Hematopoietic multipotent progenitor cell treated with erythropoietin and hydrocortisone succinate and interleukin-3 and kit ligand, for 17 days (in vitro differentiated cells): ENCODE measurements at places on chromosomes 16 and 17.

GRCh38 chr16:69595127-69596036, 29.6 kb downstream of the NFAT5 start:
- DNase-seq = no peak

DNA sequence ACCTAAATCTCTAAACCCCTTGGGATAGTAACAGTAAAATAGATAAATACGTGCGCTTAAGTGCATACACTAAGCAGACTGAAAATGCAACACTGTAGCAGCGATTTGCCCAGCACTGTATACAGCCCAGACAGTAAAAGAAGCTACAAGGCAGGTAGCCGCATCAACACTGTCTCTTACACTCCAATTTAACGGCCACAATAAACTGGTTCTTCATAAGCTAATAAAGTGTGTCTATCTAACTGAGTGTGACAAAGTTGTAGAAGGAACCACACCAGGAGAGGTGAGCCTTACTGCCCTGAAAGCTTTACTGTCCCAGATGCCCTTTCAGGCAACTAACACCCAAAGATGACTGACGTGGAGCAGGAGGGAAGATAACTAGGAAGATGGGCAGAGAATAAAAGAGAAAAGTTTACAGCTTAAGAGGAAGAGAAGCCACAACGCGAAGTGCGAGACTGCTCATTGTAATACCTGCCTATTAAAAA, 847 bp downstream of the ZDHHC7 start:
- DNase-seq = peak; percentile 48

DNA sequence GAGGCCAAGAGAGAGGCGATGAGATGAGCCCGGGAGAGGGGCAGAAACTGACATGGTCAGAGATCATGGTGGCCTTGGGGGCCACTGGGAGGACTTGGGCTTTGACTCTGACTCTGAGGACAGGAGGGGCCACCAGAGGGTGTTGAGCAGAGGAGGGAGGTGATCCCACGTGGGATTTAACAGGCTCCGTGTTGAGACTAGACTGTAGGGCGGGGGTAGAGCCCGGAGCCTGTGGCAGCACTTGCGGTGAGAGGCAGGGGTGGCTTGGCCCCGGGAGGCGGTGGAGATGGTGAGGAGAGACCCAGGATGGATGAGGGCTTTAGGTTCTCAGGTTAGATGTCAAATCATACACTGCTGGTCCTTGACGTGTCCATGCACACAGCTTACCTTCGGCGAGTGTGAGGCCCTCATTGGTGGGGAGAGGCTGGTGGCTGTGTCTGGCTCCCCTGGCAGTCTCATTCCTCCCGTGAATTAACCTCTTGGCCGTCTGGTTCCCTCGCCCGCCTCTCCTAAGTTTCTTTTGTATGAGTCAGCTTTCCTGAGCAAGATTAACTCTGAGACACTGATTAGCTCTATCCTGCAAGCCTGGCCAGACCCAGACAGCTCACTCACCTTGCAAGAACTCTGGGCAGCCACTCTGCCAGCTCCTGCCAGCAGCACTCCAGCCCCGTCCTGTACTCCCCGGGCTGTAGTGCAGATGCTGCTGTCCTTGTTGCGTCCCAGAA, 39.7 kb downstream of the VPS35L start:
- no peak for DNase-seq

- no peak for DNase-seq
These were observed 306.9 kb downstream of the SOX9 start for GRCh38 chr17:72427761-72428109.

GRCh38 chr16:66503612-66504011, 46.3 kb downstream of the TK2 start:
- no peak for DNase-seq
